ENCODE measurements at places on chromosomes 16 and 17. TPM values are rescaled to one million over a fixed set of nuclear protein-coding genes. Genes with fewer than 3 reads are reported as not detected.

The CD79B gene
- polyA plus RNA-seq: 2.3 TPM

The GPR139 gene
- polyA plus RNA-seq: not detected

- peak; percentile 56 for DNase-seq
These were observed 16.7 kb upstream of the BAIAP2 start for GRCh38 chr17:81018044-81018802.

DNA sequence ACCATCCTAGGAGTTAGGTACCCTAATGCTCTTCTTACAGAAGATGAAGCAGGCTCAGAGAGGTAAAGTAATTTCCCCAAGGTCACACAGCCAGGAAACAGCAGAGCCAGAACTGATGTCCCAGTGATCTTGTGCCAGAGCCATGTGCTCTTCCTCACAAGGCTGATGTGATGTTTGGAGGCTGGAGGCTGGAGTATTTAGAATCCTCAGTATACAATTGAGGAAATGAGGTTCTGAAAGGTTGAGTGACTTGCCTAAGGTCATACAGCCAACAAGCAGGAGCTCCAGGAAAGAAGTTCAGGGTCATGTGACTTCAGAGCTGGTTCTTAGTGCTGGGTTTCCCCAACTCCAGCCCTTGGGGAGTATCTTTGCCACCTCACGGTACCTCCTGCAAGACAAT lies 18.5 kb downstream of the ITPRIPL2 start:
- DNase-seq: no peak

DNA sequence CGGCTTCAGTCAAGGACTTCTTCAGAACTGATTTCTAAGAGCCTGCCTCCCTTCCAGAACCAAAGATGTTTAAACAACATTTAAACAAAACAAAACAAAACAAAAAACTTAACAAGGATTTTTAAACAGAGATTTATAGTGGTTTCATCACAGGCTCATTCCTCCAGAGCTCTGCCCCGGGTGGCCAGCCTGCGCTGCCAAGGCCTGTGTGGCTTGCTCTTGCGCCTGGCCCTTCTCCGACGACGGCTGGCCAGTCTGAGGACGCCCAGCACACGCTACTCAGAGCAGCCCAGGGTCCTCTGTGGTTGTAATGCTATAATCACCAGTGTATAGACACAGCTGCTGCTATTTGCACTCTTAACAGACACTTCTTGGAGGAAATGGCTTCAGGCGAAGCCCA lies 307.2 kb upstream of the MYOCD start:
- DNase-seq: no peak

DNA sequence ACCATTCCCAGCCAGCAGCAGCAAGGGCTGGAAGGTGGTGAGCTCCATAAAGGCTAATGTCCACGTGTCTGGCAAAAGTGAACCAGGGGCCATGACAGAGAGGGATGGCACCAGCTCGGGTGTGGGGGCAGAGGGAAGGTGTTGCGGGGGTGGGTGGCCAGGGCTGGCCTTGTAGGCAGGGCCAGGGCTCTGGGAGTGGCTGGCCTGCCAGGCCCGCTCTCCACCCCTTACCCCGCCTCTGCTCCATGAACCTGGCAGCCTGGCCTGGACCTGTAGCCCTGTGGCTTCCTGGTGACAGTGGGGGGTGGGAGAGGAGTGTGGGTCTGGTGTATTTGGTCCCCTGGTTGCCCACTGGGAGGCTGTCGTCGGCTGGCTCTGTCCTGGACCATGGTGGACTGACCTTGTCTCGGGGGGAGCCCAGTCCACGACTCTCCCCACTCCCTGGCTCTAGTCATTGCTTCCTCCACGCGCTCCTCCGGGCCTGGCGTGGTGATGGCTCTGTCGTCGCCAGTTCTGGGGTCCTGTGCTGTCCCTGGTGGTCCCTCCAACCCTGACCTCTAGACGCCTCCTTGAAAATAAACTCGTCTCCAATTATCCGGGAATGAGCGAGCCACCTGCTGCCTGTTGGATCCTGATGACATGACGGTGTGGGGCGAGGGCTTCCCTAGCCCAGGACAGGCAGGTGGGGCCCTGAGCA lies 50.0 kb downstream of the ENGASE start:
- no peak for DNase-seq

All from renal pelvis (tissue), 12 donors.